ENCODE measurements at places on chromosomes 6 and 20.

GRCh38 chr6:110430741-110431140 is 15.4 kb upstream of the DDO start:
- no peak for DNase-seq

DNA sequence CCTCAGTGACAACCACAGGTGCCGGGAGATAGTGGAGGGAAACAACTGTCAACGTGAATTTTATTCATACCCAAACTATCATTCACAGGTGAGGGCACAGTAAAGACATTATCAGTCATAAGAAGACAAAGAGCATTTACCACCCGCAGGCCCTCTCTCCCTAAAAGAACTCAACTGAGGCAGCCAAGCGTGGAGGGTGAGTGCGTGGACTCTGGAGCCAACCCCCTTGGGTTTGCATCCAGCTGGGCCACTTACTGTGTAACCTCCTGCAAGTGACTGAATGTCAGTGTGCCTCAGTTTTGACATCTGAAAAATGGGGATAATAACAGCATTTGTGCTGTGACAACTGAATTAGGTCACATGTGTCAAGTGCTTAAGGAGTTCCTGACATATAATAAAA is 70.6 kb upstream of the KCNK16 start:
- DNase-seq: no peak

DNA sequence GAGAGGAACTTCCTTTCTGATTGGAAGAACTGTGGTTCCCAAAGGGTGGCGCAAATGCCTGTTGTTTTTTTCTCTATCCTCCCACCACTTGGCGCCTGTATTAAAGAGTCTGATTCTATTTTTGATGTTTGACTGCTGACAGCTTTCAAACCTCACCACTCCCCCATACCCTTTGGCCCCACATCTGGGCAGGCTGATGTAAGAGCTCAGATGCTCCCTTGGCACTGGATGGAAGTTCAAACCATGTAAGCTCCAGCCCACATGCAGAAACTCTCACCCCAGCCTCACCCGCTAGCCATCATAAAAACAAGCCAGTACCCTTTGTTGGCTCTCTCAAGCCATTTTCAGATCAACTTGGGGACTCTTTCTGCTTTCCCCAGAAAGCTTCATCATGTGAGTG is 20.0 kb upstream of the TMEM14A start:
- DNase-seq: no peak

DNA sequence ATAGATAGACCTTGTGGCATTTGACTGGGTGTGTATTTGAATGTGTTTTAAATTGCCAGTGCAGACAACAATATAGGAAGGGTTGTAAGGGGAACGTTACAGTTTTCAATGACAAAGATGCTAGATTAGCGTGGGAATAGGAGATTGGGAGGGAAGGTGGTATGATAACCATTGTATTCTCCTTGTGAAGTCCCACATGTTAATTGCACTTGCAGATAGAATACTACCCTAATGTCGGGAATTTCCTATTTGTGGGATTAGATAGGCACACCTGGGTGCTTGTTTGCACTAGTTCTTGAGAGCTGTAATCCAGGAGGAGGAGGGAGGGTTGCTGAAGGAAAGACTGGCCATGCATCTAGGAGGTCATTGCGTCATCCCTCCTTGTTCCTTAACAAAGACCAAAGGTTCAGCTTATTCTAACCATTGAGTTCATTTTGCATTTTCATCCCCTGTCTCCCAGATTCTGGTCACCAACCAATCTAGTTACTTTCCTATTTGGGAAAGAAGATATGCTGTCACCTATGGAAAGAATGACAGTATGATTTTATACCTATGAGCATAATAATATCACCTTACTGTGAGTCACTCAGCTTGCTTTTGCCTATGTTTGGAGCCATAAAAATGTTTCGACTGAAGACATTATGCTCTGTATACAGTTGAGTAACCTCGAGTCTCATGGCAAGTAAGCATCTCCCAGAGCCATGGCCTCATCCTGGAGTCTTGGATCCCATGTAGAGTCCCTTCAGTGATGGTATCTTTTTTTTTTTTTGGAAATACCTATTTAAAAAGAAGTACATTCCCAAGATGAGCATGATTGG is 201.5 kb downstream of the DTNBP1 start:
- no peak for DNase-seq

DNA sequence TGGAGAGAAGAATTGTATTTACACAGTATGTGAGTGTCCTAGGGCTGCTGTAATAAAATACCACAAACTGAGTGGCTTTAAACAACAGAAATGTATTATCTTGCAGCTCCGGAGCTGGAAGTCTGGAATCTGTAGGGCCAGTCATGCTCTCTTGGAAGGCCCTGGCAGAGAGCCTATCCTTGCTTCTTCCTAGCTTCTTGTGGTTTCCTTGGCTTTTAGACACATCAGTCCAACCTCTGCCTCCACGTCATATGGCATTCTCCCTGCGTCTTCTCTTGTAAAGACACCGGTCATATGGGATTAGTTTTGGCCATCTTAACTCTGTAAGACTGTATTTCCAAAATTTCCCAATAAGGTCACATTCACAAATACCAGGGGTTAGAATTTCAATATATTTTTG is 10.8 kb downstream of the FNDC1 start:
- DNase-seq: no peak

- DNase-seq: no peak
These were observed 7.4 kb upstream of the TFAP2C start for GRCh38 chr20:56621730-56622129.

DNA sequence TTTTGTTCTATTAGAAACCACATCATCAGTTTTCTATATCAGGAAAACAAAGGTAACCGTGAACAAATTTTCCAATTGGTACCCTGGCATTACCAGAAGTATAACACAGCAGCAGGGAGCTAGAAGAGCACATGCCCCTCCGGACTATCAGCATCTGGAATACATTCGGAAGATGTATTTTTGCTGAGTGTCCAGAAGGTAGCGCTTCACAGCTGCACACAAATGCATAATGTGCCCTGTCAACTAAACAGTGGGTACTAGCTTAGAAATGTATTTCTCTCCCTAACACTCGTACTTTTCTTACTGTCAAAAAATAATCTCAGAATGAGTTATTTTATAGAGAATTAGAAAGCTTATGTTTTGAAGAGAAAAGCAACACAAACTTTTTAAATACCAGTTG is 77.6 kb downstream of the HUS1B start:
- DNase-seq: no peak

DNA sequence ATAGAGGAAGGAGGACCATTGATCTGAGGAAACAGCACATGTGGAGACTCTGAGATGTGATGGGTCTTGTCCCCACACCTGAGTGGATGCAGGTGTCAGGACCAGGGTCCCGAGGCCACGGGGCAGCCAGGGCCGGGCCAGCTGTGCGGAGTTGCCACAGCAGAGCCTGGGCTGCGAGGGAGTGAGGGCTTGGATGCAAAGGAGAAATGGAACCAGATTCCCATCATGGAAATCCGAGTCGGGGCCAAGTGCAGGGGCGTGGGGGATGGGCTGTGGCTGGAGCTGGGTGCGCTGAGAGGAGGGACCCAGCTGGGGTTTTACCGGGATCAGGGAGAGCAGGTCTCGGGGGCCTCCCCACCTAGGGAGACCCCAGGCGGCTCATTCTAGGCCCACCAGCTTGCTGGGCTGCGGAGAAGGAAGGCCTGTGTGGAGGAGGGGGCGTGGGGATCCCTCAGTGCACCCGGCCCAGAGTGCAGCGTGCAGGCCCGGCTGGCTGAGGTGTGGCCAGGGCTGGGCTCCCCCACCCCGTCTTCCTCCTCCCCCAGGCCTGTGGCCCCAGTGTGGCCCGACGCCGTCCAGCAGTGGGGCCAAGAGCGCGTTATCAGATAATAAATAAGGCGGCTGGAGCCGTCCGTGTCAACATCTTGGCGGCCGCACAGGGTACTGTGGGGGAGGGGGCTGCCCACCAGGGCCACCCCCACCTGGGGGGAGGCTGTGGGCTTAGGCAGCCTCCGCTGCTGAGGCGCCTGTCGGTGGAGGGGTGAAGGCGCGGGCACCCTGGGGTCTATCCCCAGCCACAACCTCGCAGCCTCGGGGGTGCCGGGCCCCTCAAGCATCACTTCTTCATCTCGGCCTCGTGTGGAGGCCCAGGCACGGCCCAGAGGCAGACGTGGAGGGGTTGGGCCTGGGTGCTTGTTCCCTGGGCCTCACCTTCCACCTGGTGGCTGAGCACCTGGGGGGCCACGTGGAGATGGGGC is 17.2 kb downstream of the GATA5 start:
- DNase-seq: no peak

DNA sequence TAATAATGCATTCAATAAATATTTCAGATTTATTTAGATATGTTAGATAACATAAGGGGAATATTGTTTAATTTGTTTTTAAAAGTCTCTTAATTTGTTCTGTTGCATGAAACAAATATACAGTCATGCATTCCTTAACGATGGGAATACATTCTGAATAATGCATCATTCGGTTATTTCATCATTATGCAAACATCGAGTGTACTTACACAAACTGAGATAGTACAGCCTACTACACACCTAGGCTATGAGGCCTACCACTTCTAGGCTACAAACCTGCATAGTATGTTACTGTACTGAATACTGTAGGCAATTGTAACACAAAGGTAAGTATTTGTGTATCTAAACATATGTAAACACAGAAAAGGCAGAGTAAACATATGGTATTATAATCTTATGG is 118.7 kb downstream of the EPHA7 start:
- DNase-seq: no peak

DNA sequence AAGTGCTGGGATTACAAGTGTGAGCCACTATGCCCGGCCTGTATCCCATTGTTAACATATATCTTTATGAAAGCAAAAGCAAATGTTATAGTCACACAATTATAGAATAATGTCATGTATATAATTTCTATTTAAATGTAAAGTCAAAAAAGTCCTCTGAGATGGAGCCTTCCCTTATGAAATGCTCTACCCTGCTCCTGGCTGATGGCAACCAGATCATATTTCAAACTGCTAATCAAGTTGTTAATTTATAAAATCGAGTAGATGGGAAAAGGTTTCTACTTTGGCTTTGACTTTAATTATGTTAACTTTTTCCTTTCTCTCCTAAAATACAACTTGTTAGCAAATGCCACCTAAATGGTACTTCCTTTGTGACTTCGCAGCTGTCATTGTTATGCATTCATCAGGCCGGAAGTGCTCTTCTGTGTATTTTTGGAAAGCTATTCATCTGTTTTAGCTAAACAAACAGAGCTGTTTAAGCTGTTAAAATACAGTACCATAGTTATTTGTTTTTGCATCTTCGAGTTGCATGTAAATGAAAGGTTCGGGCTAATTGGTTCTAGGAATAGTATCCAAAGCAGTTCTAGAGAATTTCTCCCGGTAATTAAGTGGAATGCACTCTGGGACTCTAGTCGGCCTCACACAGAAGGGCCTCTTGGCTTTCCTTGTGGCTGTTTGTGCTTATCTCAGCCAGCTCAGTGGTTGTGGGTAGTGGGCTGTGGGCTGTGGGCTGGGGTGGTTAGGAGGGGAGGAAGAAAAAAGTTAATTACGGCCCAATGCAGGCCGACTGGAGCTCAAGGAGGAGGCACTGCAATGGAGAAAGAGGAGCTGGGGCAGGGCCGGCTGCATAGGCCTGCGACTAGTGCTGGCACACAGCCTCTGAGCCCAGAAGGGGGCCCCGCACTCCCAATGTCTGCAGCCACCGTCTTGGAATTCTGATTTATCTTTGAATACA is 34.8 kb downstream of the SLC35D3 start:
- DNase-seq: no peak

DNA sequence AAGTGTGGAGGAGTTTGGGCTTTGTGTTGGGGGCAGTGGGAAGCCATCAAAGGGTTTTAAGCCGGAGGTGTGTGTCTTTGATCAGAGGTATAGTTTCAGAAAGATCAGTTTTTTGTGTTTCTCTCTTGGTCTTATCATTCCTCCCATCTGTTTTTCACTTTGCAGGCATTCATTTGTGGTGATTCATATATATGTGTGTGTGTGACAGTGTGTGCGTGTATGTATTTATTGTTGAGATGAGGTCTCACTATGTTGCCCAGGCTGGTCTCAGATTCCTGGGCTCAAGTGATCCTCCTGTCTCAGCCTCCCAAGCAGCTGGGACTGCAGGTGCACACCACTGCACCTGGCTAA is 11.1 kb upstream of the SERINC3 start:
- DNase-seq: no peak

DNA sequence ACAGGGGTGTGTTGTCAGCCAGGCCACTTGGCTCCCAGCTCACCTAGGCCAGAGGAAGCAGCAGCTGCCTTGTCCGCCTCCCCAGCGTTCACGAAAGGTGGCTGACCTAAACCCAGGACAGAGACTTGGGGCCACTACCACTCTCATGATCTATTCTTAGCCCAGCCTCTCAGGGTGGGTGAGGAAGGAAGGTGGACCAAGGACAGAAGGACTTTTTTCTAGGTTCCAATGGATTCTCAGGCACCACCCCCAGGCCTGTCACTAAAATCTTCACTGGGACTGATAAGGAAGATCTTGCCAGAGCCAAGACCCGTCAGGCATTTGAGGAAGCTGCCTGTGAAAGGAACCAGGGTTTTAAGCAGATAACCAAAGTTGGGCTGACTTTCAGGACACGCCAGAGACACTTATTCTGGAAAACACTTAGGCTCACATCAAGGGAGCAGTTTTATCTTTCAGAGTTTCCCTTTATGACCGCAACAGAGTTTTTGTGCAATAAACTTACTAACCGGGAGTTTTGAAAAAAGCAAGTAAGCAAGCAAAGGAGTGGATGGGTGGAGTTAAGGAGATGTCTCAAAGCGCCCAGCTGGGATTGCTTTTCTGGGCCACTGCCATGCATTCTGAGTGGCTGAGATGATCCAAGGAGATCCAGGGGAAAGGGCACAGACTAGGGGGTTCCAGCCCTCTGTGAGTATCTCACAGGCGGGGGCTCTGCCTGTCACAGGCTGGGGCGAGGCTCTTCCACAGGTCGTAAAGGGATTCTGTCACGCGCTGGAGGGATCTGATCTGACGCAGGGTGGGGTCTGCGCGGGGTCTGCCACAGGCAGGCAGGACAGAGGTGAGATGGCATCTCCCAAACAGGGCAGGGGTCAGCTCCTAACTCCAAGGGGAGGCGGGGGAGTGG is 989 bp downstream of the FITM2 start:
- DNase-seq: no peak

DNA sequence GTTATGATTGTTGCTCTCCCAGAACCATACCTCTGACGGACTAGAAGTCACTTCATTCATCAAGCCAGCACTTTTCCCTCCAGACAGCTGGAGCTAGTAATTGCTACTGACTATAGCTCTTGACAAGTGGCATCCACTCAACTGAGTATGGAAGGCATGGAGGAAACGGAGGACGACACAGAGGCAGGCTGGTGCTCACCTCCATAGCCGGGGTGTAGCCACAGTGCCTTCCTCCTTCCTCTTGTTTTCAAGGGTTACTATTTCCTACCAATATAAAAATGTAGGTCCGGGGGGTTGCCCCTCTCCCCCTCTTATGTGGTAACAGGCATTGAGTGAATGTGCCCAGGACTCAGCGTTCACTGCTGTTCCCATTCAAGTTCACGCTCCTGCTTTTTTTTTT is 23.5 kb upstream of the FOXC1 start:
- no peak for DNase-seq

GRCh38 chr6:143332153-143332845 is 118.2 kb downstream of the ADAT2 start:
- no peak for DNase-seq

GRCh38 chr6:75333676-75334200 is 49.1 kb upstream of the TMEM30A start:
- DNase-seq: no peak

GRCh38 chr20:41072190-41072863 is 43.7 kb downstream of the TOP1 start:
- DNase-seq: no peak

All from stimulated activated CD8-positive, alpha-beta memory T cell treated with anti-CD3 and anti-CD28 coated beads, Interleukin-15, amount 100 ng/mL, for 1 hour (primary cell).